NCI-H187 (cell line): ENCODE measurements at places on chromosomes 1 and 21.

GRCh38 chr1:36088265-36088576, 471 bp upstream of the ADPRS start:
- no peak for DNase-seq

DNA sequence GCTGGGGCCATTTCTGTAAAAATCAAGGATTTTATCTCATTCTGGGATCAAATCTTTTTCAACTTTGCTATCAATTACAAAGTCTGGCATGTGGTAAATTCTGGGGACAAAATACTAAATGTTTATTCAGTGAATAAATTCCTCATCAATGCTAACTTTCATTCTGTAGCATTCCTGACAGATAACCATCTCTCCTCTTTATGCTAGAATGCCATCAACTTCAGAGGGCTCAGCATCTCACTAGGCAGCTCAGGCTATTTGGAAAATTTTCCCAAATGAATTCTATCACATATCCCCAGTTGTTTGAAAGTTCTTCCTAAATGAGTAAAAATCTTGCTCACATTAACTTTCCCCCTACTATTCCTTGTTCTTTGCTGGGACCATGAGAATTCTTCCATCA, 163.0 kb upstream of the DAB1 start:
- no peak for DNase-seq

DNA sequence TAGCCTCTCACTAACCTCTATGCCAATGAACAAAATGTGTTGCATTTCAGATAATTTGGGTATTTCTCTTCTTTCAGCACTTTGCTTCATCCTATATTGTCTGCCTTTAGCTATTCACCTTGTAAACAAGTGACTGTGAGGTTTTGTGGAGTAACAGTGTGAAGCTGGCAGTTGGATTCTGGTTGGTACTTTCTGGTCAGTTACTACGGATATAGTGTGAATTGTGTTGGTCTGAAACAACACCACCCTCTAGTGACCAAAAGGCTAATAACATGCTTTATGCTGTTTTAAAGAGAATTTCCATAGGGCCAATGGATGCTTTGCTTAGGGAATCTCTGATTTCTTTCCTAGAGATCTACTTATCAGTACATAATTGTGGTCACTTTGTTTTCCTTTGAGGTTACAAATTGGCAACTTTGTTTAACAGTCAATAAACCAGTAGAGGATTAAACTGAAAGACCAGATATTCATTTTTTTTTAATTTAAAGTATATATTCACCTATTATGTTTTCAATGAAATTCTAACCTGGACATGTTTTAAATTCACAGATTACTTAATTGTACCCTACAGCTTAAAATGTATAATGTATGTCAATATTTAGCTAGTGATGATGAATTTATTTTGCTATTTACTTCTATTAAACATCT, 2.5 kb upstream of the PTGER3 start:
- DNase-seq: peak; percentile 37

DNA sequence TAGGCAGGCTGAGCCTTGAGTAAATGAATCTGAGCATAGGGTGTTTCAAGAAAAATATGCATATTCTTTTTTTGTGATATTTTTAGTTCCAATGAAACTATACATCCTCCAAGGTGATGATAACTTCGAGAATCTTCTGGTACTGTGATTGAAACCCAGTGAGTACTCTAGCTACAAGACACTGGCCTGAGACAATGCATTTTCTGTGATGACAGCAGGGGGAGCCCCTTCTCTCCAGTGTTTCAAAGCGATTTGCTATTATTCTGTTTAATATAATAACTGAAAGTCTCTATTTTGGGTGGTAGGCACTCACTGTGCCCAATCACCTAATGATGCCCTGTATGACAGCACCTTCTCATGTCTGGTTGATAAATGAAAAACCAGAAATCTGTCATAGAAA, 12.1 kb downstream of the IRF2BP2 start:
- DNase-seq: no peak

DNA sequence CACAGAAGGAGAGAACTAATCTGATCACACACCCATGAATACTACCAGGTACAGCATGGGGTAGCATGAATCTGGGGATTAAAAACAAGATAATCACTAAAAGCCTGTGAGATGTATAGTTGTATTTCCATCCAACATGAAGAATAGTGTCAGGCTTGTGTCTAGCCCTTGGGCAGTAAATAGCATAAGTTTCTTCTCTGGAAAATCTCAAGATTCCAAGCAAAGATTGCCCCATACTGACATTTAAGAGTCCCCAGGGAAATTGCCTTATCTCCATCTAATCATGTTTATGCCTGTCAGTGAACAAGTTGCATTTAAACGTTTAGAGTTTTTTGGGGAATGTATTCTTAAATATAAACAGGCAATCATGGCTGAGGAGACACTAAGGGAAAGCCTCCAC, 109.2 kb upstream of the SERTAD4 start:
- no peak for DNase-seq

DNA sequence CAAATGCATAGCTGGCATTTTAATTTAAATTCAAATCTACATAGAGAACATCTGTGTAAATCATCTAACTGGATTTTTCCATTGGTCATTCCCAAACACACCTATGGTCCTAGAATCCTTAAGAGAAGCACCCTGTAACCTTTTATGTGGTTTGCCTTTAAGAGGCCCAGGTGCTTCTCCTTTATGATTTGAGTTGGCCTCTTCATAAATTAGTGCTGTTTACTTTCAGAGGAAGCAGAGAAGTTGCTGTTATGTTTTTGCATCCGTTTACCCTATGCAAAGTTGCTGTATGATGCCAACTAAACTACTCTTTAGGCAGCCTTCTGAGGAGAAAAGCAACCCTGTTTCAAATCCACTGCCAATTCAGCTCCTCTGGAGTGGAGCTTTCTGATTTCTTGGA, 193.8 kb downstream of the HS2ST1 start:
- no peak for DNase-seq

DNA sequence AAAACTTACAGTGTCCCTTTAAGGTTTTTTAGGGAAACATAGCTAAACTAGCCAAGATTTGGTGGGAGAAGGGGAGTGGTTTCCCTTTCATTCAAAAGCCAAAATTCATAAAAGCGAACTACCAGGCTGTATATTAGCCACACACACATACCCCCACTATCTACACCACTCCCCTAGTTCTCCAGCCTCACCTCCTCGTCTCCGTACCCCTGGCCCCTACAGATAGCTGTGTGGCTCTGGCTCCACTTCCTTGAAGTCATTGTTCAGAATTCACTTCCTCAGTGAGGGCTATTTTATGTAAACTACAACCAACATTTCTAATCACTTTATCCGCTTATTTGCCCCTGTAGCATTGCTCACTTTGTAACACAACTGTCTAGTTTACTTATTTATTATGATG, 5.3 kb upstream of the DPH5 start:
- DNase-seq: no peak

DNA sequence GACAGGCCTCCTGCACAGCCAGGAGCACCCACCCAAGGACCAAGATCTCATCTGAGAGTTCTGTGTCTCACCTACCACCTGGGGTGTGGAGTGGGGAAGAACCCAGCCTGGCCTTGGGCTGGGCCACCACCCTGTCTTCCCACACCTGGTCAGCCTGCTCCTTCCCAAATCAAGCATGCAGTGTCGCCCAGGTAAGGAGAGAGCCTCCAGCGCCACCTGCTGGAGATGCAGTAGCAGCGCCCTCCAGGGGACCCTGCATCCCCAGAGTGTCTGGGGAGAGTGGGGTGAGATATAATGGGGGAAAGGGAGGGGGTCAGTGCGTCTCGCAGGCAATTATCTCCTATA, 32.3 kb downstream of the KIAA2013 start:
- peak; percentile 30 for DNase-seq

- no peak for DNase-seq
These were observed 127.2 kb upstream of the ATP1B1 start for GRCh38 chr1:168979276-168979675.

DNA sequence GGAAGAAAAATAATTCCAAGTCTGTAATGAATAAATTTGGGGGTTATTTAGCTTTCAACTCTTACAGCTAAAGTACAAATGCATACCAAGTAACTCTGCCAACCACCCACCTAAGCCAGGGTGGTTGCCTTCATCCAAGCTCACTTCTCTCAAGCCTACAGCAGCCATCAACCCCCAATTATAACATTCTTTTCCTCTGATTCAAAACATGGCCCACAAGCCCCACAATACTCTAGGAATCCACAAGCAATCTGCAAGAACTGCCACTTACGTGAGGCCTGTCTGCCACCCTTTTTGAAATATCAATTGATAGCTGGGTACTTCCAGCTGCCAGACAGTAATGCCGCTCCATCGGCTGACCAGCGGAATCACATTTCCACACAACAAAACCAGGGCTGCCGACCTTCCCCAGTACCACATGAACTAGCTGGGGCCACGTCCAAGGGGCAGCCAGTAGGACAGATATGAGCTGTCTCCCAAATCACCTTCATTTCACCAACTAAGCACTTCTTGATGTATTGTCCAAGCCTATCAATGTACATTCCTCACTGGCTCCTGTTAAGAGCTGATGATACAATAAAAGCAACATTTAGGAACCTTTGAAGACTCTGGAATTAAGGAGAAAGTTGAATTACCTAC, 3.2 kb downstream of the LBR start:
- no peak for DNase-seq

DNA sequence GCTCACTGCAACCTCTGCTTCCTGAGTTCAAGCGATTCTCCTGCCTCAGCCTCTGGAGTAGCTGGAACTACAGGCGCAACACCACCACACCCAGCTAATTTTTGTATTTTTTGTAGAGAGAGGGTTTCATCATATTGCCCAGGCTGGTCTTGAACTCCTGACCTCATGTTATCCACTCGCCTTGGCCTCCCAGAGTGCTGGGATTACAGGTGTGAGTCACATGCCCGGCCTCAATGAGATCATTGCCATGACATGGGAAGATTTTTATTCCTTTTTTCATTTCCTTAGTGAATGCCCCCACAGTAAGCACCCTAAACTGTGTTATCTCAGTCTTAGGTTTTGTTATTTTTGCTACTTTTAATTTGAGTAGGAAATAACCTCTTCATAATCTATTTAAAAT, 977.9 kb downstream of the BRINP3 start:
- no peak for DNase-seq

- DNase-seq: no peak
These were observed 6.9 kb upstream of the IGFN1 start for GRCh38 chr1:201183753-201184152.

DNA sequence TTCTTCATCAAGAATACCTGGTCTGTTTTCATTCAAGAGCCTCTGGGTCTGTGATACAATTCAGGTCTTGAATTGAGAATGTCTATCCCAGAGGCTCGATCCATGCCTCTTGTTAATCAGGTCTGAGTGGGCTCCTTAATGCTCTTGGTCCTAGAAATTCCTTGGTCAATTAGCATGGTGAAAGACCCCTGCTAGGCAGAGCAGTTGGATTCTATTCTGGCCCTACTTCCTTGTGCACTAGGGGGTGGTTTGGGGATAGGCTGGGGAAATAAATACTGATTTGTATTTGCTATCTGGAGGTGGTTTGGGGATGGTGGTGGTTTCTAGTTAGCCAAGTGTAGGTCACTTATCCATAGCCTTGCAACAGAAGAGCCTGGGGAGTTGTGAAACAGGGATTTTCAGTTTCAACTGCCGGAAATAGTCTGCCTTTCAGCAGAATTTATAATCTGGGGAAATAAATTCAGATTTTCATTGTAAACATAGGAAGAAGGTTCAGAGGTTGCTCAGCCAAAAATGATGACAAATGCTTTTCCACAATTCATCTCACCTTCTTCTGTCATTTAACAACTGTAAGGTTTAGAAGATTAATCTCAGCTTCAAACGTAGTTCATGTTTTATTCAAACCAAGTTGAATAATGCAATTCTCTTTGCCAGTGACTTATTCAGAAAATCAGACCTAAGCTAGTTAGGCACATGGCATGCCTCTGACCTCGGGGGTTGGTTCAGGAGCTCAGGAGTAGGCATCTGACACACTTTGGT, 22.2 kb upstream of the SCAF4 start:
- DNase-seq: no peak

- DNase-seq: no peak
These were observed 74.3 kb downstream of the SLC16A1 start for GRCh38 chr1:112881742-112882127.

DNA sequence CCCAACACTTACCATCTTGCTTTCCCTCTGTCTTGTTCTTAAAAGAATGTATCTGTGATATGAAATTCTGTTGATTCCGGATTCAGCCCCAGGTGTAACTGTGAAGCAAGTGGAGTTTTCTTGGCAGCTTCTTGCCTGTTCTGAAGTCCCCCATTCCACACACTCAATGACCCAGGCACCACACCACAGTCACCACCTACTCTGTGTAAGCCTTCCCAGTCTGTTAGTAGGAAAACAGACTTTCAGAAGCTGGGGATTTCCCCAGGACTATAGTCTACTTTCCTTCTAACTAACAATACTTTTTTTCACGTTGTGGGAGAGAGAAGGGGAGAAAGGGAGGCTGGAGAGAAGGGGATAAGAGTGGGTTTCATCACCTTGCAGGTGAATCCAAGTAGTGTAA, 299.1 kb upstream of the PROX1 start:
- no peak for DNase-seq

- no peak for DNase-seq
These were observed 205.1 kb upstream of the LMO4 start for GRCh38 chr1:87123610-87124009.

DNA sequence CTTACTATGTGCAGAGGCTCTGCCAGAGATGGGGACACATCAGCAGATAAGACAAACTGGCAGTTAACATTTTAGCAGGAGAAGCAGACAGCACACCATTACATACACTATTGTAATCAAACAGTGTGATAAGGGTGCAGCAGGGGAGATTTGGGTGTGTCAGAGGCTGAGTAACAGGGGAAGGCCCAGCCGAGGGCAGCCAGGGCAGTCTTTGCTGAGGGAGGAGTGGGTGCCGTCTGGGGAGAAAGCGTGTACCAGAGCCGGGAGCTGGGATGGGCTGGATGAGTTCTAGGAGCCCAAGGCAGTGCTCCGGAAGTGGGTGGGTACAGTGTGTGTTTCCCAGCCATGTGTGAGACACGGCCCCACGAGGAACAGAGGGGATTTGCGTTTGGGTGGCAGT, 31.2 kb downstream of the KCNA10 start:
- no peak for DNase-seq

DNA sequence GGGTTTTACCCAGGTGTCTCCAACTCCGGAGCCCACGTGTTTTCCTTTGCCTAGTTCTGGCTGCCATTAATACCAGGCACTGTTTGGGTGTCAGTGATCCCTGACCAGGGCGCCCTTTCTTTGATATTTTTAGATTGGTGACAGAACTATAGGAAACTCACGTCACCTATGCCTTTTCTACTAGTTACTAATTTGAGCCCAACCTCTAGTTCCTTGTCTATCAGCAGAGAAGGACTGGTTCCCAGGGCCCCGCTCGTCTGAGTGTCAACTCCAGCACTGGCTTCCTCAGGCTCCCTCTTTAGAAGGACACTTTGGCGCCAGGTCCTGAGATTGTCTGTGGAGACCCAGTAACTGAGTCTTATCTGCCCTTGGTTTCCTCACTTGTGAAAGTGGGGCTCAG, 9.4 kb downstream of the MFN2 start:
- no peak for DNase-seq
